ENCODE measurements at places on chromosomes 6 and 20.
A peak's percentile ranks its signal among the peaks of the same experiment; 100 is the strongest.

DNA sequence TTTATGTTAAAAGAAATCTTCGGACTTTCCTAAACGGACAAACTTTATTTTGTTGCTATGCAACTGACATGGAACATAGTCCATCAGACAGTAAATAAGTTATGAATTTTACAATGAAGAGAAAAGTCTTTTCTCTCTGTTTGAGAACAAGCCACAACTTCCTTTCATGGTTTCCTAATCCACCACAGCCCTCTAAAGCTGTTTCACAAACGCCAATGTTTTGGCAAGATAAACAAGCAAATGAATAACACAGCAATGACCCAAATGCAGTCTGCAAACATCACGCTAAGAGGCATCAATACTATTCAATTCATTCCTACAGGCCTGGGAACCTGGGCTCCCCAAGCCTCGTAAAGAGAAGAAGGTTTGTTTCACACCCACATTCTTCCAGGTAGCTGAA lies 60.4 kb downstream of the HAO1 start:
- DNase-seq, result no peak

DNA sequence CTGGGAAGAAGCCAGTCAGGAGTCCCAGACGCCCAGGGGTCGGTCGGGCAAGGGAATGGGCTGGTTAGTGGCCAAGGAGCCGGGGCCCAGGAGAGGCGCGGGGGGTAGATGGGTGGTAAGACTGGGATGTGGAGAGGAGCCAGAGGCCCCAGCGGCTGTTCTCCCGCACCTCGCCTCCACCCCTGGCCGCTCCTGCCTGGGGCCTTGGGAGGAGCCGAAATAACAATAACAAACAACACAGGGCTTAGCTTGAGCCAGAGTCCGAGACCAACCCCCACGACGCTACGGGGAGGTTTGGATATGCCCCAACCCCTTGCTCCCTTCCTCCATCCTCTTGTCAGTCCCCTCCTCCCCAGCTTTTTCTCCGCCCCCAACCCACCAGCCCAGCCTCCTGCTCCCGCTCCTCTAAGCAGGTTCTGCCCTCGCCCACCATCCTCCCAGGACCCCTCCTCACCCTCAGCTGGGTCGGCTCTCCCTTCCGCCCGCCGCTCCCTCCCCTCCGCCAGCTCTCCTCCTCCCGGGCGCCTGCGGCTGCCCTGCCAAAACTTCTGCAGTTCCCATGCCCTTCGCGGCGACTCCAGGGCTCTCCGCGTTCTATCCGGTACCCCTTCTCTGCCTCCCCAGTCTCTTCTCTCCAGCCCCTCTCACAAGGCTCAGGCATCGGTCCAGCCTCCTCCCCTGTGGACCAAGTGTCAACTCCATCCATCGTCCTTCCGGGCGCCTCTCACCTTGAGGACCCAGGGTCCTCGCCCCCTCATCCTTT lies 1.1 kb downstream of the RNF39 start:
- no peak for DNase-seq

DNA sequence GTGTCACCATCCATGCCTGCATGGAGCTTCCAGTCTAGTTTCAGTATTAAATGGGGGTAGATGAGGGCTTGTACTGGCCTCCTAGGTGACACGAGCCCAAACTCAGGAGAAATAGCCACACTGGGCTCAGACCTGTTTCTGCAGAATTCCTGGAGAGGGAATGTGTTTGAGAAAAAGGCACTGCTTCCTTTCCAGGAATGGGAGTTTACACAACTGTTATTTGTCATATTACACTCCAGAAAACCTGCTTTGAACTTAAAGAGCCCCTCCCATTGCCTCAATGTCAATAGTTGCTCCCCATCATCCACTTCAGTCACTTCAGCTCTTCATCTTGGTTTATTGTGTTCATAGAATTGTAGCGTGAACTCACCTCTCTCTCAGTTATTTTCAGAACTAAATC lies 151.5 kb downstream of the CFAP61 start:
- no peak for DNase-seq

- no peak for DNase-seq
Measured at GRCh38 chr6:33095681-33096080, 19.9 kb downstream of the HLA-DPB1 start.

- DNase-seq, result no peak
Measured at GRCh38 chr6:16473908-16474771, 235.8 kb downstream of the GMPR start.

DNA sequence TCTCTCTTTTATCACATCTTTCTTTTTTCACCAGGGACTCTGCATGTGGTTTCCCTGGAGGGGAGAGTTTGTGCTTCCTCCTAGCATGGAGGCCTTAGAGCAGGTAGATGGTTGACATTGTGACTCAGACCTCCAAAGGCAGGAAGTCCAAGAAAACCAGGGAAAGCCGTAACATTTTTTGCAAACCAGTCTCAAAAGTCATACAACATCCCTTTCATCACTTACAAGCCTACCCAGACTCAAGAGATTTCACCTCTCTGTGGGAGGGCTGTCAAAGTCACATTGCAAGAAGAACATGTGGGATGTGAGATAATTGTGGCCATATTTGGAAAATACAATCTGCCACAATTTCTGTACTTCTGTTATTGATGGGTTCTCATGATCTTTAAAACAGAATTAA lies 46.2 kb downstream of the SNRNP48 start:
- no peak for DNase-seq

DNA sequence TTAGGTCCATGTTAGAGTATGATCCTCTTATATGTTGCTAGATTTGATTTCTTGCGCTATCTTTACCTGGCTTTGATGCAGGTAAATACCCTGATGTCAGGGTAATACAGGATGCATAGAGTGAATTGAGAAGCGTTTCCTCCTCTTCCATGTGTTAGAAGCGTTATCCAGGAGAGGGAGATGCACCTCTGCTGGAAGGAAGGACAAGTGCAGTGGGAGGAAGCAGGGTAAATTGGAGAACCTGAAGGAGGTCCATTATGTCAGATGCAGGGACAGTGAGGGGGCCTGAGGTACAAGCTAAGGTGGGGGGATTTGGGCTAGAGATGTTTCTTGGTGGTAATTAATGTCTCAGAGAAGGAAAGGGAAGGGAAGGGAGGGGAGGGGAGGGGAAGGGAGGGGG lies 7.7 kb downstream of the SHLD1 start:
- no peak for DNase-seq

GRCh38 chr6:105974986-105975385 lies 111.2 kb upstream of the PRDM1 start:
- no peak for DNase-seq

- no peak for DNase-seq
Measured at GRCh38 chr6:3232017-3232945, 4.8 kb upstream of the TUBB2B start.

GRCh38 chr20:17889226-17889625 lies 79.4 kb downstream of the SNX5 start:
- DNase-seq, result no peak

GRCh38 chr20:26214991-26215390 lies 518.3 kb upstream of the ZNF337 start:
- DNase-seq, result no peak

DNA sequence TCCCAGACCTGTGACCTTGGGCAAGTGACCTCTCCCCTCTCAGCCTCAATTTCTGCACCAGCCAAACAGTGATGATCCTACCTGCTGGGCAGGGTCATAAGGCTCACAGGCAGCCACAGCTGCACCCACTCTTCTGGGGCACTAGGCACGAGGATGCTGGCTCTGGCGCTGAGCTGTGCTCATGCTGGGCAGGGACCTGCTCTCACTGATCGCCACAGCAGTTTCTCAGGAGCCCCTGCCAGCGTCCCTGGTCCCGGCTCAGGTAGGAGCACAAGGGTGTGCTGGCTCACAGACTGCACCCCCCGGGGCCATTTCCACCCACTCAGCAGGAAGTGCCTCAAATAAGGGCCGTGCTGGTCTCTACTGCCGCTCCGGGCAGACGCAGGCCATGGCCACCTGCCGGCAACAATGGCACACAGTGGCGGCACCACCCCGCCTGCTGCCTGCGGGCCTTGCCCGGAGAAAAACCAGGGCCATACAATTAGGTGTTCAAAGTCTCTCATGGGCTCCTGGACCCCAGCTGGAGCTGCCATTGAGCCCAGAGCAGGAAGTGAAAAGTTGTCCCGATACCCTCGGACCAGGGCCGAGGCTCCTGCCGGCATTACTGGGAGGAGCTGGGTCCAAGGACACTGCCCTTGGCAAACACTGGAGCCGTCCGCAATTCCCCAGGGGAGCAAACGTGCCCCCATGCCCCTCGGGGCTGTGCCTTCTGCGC lies 4.6 kb upstream of the CABLES2 start:
- no peak for DNase-seq

DNA sequence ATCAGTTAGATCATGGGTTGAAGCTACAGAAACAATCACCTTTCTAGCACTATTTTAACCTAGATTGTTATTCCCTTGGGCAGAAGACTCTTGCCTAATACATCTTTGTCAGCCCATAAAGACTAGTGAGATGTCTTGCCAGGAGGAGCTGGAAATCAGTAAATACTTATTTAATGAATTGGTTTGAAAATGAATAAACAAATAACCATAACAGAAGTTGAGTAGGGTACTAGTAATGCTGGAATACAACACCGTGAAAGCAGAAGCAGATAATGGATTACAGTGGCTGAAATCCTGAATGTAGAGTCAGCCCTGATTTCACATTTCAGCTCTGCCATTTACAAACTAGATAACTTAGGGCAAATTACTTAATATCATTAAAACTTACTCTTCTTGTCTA lies 236.1 kb downstream of the PACRG start:
- DNase-seq, result no peak

- DNase-seq, result no peak
Measured at GRCh38 chr20:59006167-59006863, 739 bp downstream of the CTSZ start.

- no peak for DNase-seq
Measured at GRCh38 chr20:44887466-44887865, 2.0 kb downstream of the YWHAB start.

- DNase-seq, result peak; percentile 88
Measured at GRCh38 chr20:60395991-60396390, 437.8 kb downstream of the CDH26 start.

GRCh38 chr6:36052097-36052496 lies 24.5 kb downstream of the MAPK14 start:
- DNase-seq, result no peak

DNA sequence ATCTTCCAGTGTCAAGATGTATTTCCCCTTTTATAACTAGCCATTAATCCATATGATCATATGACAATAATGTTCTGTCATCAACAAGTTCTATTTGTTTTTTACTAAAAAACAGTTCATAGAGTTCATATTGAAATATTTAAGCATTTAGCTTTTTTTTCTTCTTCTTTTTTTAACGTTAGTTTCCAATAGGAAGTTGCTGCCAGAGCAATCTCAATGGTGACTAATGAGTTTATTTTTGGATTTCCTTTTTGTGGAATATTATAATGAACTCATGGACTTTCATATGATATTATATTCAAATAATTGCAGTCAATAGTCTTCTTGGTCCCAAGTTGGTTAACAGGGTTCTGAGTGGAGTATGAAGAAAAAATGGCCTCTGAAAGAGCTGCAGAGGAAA lies 343.3 kb downstream of the BCKDHB start:
- DNase-seq, result no peak

- no peak for DNase-seq
Measured at GRCh38 chr6:112202639-112203341, 51.6 kb downstream of the LAMA4 start.

DNA sequence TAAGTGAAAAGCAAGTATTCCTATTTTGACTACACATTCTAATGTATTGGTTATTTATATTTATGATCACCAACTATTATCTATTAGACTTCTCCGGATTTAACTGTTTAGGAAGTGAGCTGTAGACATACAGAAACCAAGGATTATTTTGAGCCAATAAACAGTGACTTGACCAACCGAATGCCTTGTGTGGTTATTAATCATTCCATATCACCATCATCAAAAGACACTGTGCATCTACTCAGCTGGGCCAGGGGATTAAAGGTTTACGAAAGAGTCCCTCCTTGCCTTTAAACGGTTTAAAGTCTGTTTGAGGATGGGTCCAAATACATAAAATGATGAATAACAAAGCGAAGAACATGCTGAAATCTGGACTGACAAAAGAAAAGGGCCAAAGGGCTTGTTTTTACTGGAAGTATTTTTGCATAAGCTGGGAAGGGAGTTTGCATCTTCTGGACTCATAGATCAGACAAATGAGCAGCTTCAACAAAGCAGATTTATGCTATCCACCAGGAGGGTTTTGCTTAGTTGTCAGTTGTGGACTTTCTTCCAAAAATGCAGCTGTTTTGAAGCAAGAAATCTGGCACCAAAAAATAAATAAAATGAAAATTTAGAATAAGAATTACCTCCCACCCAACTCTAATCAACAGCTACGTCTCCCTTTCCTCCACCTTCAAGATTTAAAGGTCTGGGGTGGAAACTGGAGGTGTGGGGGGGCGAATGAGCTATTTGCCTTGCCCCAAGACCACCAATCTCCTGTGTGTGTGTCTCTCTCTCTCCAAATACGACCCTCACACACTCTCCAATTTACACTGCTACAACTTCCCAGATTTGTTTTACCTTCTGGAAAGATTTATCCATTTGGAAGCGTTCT lies 33.6 kb upstream of the ID4 start:
- no peak for DNase-seq

DNA sequence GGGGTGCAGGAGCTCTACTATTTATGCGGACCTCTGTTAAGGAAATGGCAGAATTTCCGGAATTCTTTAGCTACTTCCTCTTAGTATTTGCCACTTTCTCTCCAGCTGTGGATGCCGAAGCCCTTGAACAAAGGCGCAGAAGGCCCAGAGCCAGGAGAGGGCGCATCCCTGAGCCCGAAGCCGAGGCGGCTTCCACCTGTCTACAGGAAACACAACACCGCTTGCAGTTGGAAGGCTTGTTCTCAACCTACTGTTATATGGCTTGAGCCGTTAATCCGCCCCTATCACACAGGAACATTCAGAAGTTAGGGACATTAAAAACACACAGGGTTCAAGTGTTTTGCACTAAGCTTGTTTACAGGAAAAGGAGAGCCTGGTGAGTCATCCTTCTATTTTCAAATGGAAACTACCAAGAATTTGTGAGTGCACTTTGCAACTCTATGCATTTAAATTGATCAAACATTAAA lies 417.1 kb downstream of the BCKDHB start:
- DNase-seq, result no peak

GRCh38 chr6:5992551-5993225 lies 14.0 kb downstream of the NRN1 start:
- no peak for DNase-seq

GRCh38 chr6:68975064-68975463 lies 340.0 kb downstream of the ADGRB3 start:
- DNase-seq, result no peak

DNA sequence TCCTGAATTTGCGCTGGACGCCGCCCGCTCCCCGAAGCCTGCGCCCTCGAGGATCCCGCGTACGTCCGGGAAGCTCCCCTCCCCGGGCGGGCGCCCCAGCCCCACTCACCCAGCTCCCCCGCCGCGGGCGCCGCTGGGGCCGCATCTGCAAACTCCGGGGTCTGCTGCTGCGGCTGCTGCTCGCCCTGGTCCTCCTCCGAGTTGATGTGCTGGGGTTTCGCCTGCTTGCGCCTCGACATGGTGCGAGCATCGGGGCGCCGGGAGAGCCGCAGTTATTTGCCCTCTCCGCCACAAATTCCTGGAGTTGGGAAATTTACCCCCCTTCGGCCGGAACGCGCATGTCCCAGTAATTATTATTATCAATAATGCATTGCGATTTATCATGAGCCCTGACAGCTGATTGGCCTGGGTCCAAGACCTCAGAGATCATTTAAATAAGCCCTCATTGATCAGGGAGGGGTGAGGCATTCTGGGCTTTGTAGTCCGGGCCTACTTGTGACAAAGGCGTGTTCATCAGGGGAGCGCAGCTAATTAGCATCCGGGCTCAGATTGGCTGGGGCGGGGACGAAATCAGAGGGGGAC lies at the start of gene SALL4:
Gene SALL4, minus strand, starts transcription at position 352 of the 582 bp plus-strand sequence. Its CDS starts 113 bp downstream, at position 239.
- DNase-seq, result no peak
